ENCODE measurements at places on chromosomes 6 and 20.

GRCh38 chr6:149130090-149130489 lies 187.4 kb upstream of the TAB2 start:
- no peak for DNase-seq

DNA sequence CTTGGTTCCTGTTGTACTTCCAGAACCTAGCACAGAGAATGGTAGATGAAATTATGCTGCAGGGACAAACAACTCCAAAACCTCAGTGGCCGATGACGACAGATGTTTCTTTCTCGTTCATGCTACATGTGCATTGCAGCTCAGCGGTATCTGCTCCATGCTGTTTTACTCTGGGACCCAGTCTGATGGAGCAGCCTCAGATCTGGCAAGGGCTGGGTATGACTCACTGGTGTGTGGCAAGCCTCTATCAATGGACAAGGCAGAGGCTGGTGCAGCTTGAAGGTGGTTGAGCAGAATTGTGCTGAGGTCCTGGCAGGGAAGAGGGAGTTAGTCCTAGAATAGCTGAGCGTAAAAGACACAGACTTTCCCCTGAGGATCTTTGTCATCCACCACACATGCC lies 10.3 kb upstream of the BLCAP start:
- no peak for DNase-seq

DNA sequence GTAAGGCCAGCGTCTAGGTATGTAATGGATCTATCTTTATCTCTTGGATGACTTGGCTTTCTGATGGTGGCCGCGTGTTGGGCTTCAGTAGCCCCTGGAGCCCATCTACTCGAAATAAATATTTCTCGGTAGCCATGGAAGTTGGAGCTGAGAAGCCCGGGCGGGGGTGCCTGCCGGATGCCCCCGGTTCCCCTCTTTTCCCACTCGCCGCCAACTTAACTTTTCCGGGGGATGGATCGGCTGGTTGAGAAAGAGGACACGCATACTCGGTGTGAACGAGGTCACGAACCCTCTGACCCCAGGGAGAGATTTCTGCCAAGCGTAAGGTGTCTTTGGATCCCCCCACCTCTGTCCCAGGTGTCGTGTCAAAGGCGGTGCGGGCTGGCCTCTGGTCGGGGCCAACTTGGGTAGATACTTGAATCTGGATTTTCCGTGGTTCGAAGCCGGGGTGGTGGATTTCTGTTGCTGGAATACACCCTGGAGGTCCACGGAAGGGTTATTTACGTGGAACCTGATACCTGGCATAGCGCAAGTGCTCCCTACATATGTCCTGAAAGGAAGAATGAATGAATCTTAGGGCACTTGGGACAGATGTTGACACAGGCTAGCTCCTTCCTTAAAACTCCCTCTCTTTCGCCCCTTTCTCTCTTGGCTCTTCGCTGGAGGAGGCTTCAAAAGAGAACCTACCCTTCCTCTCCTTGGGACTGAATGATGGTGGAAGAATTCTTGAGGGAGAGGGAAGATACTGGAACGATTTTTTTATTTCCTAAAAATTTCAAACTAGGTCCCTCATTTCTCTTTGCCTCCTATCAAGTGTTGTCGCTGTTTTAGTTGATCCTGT lies 996 bp downstream of the DOK5 start:
- DNase-seq: peak; percentile 51

DNA sequence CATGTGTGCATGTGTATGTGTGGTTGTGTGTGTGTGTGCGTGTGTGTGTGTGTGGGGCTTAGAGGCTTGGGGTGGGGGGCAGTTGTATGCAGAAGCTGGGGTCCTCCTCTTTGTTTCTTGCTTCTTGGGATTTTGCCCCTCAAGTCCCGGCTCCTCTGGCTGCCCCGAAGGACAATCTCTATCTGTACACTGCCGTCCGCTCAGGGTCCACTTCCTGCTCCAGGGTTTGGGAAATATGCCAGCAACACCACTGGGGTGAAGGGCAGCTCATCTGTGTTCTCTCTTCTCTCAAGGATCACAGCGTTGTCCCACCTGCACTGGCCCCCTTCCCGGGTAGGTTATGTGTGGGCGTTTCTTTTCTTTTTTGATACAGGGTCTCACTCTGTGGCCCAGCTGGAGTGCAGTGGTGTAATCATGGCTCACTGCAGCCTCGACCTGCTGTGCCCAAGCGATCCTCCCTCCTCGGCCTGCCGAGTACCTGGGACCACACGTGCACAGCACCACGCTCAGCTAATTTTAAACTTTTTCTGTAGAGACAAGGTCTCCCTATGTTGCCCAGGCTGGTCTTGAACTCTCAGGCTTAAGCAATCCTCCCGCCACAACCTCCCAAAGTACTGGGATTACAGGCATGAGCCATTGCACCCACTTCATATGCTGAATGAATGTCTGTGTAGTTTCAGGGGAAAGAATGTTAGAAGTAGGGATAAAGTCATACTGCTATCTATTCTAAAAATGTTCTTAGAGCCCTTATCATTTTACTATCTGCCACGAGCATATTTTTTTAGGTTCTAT lies 25.7 kb downstream of the SLC2A4RG start:
- DNase-seq: no peak

DNA sequence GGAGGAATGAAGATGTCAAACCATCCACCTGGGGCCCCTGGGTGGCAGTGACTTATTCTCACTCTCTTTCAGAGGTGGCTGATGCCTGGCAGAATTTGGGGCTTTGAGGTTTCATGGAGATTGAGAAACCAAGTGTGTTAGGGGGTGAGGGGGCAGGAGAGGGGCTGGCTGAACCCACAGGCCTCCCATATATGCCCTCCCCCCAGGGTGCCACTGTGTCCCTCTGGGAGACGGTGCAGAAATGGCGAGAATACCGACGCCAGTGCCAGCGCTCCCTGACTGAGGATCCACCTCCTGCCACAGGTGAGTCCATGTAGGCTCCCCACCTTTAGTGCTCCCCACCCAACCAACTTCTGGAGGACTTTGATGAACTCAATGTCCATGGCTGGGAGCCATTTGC lies 7.6 kb downstream of the GLP1R start:
- no peak for DNase-seq

DNA sequence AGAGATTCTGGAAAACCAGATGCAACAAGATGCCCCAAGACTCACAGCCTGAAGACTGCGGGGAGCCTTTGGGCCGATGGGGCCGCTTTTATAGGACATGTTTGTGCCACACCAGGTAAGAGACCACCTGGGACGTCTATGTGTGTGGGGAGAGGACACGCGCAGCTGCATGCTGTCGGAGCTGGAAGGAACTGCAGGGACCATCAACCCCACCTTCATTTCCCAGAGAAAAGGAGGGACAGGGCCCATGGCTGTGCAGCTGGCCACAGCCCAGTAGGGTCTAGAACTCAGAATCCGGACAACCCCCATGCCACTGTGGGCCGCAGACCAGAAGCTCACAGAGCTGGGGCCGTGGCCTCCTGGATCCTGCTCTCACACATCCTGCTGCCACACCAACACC lies 100.3 kb upstream of the MPC1 start:
- no peak for DNase-seq

DNA sequence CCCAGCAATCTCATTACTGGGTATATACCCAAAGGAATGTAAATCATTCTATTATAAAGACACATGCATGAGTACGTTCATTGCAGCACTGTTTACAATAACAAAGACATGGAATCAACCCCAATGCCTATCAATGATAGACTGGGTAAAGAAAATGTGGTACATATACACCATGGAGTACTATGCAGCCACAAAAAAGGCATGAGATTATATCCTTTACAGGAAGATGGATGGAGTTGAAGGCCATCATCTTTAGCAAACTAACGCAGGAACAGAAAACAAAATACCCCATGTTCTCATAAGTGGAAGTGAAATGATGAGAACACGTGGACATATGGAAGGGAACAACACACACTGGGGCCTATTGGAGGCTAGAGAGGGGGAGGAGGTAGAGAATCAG lies 115.7 kb downstream of the NUS1 start:
- DNase-seq: no peak

DNA sequence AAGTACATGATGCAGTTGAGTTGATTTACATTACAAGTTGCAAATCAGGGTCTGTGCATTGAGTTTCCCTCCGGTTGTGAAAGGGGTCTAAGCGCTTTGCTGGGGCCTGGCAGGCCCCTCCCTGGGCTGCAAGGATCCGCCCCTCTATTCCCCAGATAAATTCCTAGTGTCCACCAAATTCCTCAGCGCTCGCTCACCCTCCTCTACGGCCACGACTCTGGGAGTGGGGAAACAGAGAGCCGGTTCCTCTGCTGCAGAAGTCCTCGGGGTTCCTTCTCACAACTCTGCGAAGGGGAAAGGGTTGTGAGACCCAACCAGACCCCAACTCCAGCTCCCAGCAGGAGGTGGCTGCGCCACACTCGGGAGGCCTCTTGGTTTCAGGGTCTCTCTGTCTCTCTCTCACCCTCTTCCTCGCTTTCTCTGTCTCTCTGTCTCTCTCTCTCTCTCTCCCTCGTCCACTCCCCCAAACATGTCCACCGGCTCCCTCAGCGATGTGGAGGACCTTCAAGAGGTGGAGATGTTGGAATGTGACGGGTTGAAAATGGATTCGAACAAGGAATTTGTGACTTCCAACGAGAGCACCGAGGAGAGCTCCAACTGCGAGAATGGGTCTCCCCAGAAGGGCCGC lies at the start of gene TCF21:
TCF21 (plus strand) TSS at position 185 of the 628 bp plus-strand sequence; CDS start at position 470, 285 bp downstream.
- DNase-seq: no peak
